ENCODE measurements at places on chromosomes 11 and 22. TPM values are rescaled to one million over a fixed set of nuclear protein-coding genes. Genes with fewer than 3 reads are reported as not detected.

Gene JHY
- 0.26 TPM for total RNA-seq

Gene OR51I1
- total RNA-seq, result not detected

Gene OR5M10
- total RNA-seq, result not detected

Gene HOATZ
- not detected for total RNA-seq

Gene CNTF
- 1.3 TPM for total RNA-seq

GRCh38 chr11:114598461-114598860 is 2.9 kb upstream of the NXPE4 start:
- no peak for DNase-seq

DNA sequence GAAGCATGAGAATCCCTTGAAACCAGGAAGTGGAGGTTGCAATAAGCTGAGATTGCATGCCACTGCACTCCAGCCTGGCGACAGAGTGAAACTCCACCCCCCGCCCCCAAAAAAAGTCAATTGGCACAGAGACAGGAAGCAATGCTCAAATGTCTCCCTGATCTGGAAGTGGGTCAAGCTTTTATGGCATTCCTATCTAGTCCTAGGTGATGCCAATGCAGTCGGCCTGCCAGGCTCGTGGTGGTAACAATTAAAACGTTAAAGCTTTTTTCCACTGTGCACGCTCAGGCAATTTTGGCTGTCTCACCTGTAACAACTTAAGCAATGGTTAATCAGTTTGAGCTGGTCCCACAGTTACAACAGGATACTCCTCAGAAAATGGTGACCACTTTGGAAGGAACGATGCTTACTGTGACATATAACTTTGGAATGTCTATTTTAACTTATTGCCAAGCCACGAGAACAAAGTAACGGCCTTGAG is 18.9 kb upstream of the PISD start:
- DNase-seq, result no peak

DNA sequence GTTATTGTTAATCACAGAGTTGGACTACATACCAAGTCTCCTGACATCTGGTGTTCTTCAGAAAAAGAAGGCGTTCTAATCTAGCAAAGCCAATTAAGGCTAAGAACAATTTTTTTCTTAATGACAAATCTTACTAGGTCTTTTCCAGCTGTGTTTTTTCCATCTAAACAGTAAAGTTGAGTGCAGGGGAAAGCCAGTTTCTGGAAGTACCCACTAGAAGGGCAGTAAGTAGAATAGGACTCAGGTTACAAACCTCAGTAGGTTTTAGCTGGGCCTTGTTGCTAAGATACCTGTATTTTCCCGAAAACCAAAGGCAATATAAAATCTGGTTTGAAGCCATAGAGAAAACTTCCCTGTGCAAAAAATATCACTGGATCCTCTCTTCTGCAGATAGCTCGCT is 351.9 kb downstream of the ETS1 start:
- DNase-seq, result no peak

GRCh38 chr11:77568306-77568705 is 21.4 kb upstream of the AQP11 start:
- no peak for DNase-seq

GRCh38 chr22:35863432-35863831 is 145.8 kb downstream of the APOL5 start:
- DNase-seq, result no peak

DNA sequence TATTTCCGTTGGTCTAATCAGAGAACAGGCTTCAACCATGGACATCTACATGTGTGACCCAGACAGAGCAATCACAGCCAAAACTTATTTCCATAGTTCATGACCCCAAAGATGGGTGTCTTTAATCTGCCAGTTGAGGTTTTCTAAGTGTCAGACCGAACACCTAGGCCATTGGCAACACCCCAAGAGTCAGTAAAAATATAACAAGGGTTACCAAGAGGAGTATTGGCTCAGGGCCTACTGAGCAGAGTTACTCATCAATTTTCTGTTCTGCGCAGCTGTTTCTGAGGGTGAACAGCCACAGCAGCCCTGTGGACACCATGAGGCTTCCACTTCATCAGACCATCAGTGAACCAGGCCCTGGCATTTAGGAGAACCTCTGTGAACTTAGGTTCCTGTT is 18.8 kb downstream of the GUCD1 start:
- DNase-seq, result no peak

DNA sequence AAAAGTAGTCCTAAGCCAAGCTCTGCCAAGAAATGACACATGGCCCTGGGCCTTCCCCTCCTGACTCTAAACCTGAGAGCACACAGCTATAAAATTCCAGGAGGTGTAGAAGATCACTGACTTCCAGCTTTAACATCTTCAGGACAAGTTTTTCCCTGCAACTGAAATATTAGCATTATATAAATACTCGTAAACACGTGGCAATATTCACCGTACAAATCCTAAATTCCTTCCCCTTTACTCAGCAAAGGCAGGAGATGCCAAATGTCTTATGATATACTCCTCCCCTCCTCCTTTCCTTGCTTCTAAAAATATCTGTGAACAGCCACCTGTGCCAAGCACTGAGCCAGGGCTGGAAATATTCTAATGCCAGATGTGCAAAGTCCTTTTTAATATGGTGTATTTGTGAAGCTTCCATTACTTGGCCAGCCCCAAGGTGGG is 194.0 kb downstream of the LARGE1 start:
- DNase-seq, result no peak

- no peak for DNase-seq
These were observed 78.9 kb downstream of the CELSR1 start for GRCh38 chr22:46458525-46458924.

GRCh38 chr11:10688401-10688800 is 5.2 kb downstream of the IRAG1 start:
- no peak for DNase-seq

- DNase-seq, result no peak
These were observed 123.5 kb upstream of the APOA1 start for GRCh38 chr11:116960930-116961329.

DNA sequence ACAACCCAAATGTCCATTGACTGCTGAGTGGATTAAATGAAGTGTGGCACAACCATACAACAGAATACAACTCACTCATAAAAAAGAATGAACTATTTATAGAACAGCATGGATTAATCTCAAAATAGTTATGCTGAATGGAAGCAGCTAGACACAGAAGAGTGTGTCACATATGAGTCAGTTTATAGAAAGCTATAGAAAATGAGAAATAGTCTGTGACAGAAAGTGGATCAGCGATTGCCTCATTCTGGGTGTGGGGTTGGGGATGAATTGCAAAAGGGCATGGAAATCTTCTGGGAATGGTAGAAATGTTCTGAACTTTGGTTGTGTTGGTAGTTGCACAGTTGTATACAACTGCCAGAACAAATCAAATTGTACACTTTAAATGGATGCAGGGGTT is 37.4 kb downstream of the PRR5L start:
- DNase-seq, result no peak

GRCh38 chr11:128949791-128950454 is 7.3 kb upstream of the TP53AIP1 start:
- DNase-seq, result no peak

- no peak for DNase-seq
These were observed 789 bp upstream of the POLA2 start for GRCh38 chr11:65260756-65261590.

DNA sequence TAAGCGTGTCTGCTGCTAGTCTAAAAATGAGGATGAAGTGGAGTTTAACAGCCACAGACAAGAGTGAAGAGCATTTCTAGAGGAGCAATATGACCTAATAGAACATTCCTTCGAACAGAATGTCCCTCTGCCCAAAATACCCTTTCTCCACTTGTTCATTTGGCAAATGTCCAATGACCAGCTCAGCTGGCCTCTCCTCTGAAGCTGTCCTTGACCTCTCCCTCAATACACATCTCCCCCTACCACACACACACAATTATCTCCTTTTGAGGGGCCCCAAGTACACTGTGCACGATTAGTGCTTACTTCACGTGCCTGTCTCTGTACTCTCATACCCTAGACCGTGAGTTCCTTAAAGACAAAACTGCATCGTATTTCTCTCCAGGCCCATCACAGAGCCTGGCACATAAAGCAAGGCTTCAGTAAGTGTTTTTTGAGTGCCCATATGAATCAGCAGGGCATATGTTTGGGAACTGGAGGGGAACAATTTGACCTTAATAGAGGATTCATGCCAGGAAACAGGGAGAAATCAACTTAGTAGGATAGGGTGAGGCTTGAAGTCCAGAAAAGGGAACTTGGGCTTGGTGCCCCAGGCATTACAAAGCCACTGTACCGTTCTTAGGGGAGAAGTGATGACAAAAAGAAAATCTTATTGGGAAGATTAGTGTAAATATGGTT is 18.1 kb upstream of the NCAM1 start:
- DNase-seq, result no peak

GRCh38 chr11:58318532-58318931 is 40.3 kb downstream of the OR5B17 start:
- DNase-seq, result no peak

GRCh38 chr11:2382129-2382517 is 5.0 kb downstream of the CD81 start:
- no peak for DNase-seq

DNA sequence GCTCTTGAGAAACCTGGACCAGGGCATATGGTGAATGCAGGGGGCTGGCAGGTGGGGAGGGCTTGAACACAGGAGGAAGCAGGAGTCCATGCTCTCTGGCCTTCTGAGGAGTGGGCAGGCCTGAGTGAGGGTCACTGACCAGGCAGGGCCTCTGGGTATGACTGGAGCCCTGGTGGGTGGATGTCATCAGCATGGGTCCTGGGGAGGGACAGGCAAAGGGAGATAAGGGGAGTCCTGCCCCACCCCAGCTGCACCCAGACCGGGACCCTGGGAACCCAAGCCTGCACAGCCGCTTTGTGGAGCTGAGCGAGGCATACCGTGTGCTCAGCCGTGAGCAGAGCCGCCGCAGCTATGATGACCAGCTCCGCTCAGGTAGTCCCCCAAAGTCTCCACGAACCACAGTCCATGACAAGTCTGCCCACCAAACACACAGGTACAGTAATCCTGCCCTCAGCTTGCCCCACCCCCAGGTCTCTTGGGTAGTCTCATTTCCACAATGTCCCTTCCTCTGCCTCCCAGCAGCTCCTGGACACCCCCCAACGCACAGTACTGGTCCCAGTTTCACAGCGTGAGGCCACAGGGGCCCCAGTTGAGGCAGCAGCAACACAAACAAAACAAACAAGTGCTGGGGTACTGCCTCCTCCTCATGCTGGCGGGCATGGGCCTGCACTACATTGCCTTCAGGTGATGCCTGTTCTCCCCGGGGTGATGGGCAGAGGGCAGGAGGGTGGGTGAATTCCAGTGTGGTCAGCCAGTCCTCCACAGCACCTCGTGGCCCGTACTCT is 2.0 kb upstream of the VEGFB start:
- no peak for DNase-seq

DNA sequence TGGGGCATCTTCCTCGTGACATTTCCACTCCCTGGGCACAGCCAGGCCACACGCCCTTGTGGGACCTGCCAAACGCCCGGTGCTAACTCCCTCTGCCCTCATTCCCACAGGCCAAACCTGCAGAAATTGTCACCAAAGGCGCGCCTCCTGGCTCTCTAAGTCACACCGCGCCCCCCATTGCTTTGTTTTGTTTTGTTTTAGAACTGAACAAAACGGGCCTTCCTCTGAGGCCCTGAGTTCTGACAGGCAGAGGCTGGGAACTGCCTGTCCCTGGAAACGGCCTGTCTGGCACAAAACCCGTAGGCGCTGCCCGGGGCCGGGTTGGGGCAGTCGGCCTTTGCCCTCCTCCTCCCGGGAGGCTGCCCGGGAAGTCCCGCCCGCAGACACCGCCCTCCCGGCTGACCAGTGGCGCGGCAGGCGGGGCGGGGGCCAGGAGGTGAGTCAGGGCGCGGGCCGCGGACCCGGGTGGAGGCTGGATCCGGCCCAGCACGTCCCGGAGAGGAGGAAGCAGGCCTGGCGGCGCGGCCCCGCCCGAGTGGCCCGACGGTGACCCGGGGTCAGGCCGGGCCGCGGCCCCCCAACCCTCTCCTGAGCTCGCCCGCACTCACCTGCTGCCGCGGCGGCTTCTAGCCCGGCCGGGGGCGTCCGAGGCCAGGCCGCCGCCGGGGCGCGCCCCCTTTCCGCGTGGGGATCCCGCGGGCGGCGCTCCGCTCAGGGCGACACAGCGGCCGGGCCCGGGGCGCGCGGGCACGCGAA is 465 bp downstream of the SUN2 start:
- DNase-seq, result peak; percentile 69

GRCh38 chr22:38455530-38456271 is 702 bp upstream of the KCNJ4 start:
- no peak for DNase-seq

DNA sequence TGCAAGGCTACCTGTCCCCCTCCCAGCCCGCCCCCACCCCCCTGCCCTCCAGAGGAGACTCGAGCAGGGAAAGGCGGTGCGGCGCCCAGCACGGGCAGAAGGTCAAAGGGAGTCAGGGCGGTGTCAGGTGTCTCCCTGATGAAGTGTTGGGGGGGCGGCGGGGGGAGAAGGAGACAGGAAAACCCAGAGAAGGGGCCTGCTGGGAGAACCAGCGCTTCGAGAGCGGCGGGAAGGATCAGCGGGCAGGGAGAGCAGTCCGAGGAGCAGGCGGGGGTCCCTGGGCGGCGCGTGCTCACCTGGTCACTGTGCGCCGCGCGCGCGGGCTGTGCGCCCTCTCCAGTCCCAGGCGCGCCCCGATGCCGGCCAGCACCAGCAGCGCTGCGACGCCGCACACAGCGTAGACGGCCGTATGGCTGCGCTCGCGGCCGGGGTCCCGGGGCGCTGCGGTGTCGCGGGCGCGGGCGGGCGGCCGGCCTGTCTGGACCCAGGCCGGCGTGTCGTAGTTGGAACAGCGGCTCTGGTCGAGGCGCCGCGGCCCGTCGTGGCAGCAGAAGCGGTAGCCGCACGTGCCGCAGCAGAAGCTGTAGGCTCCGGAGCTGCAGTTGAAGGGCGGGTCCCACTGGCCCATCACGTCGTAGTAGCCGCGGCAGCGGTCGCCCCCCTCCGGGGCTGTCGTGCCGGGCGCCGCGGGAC is 886 bp downstream of the SHISA8 start:
- no peak for DNase-seq

DNA sequence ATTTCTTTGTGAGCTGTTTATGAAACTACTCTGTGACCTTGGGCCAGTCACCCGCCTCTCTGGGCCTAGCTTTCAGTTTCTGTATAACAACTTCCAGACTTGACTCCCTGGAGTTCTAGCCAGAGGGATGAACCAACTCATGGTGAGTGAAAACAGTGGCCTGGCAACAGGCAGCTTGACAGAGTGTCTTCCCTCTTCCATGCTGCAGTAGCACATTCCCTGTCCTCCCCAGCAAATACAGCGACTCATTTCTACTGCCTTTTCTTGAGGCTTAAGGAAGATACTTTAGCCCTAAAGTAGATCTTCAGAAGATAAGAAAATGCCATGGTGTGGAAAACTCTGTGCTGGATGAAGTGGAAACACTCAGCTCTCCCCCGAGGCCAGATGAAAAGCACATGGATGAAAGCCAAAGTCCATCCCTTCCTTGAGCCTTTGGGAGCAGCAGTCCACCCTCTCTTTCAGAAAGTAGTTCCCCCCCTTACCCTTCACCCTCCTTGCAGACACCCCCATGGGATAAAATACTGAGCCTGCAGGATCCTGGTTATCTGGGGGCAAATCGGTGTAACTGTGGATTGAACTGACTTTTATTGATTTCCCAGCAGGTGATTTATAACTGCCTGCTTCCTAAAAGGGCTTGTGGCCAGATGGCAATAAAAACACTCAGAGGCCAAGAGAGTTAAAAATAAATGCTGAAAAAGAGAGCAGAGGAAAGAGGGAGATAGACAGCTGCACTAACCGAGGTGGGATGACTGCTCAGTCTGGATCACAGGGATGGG is 24.1 kb downstream of the IRAG1 start:
- peak; percentile 85 for DNase-seq

All from HT-29 (cell line).